Spleen (tissue), 13 donors: ENCODE measurements at places on chromosomes 11 and 22. TPM values are rescaled to one million over a fixed set of nuclear protein-coding genes. Genes with fewer than 3 reads are reported as not detected.

- H3K27me3 ChIP-seq: no peaks in the 10 kb centered on the region
- no peaks in the 10 kb centered on the region for H3K36me3 ChIP-seq
- peaks cover 56% of the 10 kb centered on the region for H3K4me1 ChIP-seq
- no peak overlapping the region for H3K4me3 ChIP-seq
- DNase-seq: no peak
- no peak overlapping the region for H3K27ac ChIP-seq
These were observed 4.3 kb downstream of the ASRGL1 start for GRCh38 chr11:62341588-62341987.

Gene TMPRSS13
- polyA plus RNA-seq: 1.5 TPM

GRCh38 chr11:62144641-62145255, 20.9 kb downstream of the INCENP start:
- peaks cover 71% of the 10 kb centered on the region for H3K36me3 ChIP-seq
- DNase-seq: peak; percentile 62
- peaks cover 5% of the 10 kb centered on the region for H3K4me1 ChIP-seq

- H3K4me3 ChIP-seq: no peak overlapping the region
- DNase-seq: no peak
- no peaks in the 10 kb centered on the region for H3K4me1 ChIP-seq
- no peaks in the 10 kb centered on the region for H3K36me3 ChIP-seq
These were observed 145.9 kb downstream of the ELP4 start for GRCh38 chr11:31655483-31655882.
